ENCODE measurements at places on chromosomes 11 and 22.
A peak's percentile ranks its signal among the peaks of the same experiment; 100 is the strongest.

- peaks cover 14% of the 10 kb centered on the region for H3K27me3 ChIP-seq
- no peak overlapping the region for H3K4me3 ChIP-seq
- no peak for DNase-seq
- no peak overlapping the region for H3K27ac ChIP-seq
Observed at GRCh38 chr11:118106789-118107335, 20.1 kb upstream of the SMIM35 start.

- H3K4me3 ChIP-seq = no peak overlapping the region
- DNase-seq = no peak
- H3K36me3 ChIP-seq = no peaks in the 10 kb centered on the region
- no peak overlapping the region for H3K27ac ChIP-seq
- H3K27me3 ChIP-seq = no peaks in the 10 kb centered on the region
Observed at GRCh38 chr11:130141561-130142341, 17.8 kb upstream of the ST14 start.

GRCh38 chr22:34294986-34295385 is 374.7 kb upstream of the LARGE1 start:
- no peak overlapping the region for H3K27ac ChIP-seq
- H3K4me1 ChIP-seq = no peaks in the 10 kb centered on the region
- no peaks in the 10 kb centered on the region for H3K36me3 ChIP-seq
- DNase-seq = no peak

GRCh38 chr11:126697936-126698335 is 302.6 kb downstream of the KIRREL3 start:
- no peaks in the 10 kb centered on the region for H3K4me1 ChIP-seq
- peaks cover 7% of the 10 kb centered on the region for H3K27me3 ChIP-seq
- no peaks in the 10 kb centered on the region for H3K36me3 ChIP-seq
- H3K27ac ChIP-seq = no peak overlapping the region
- DNase-seq = no peak
- no peak overlapping the region for H3K4me3 ChIP-seq

DNA sequence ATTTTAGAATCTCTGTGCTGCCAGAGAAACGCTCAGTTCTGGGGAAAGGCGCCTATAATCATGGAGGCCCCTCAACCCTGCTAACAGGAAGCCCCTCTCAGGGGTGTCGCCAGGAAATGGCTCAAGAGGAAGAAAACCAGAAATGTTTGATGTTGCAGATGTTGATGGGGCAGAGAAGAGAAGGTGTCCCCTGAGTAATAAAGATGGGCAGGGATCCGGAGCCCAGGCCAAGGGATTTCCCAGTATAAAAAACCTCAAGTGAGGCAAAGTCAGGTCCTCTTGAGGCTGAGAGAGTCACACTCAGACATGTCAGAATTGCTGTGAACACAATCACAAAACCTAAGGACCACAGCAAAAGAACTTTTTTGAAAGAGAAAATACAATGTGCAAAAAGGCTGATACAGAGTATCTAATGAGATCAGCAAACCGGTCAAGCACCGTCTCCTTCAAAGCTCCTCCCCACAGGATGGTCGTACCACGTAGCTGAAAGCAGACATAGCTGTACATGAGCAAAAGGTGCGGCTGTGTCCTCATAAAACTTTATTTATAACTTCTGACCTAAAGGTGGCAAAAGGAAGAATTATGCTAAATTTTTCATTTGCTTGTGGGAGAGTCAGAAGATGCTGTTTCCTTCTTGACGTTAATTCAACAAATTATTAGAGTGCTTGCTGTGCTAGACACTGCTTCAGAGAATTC is 12.2 kb downstream of the MOV10L1 start:
- DNase-seq = peak; percentile 10
- peak overlapping the region; percentile 43 for H3K27ac ChIP-seq

All from activated naive CD8-positive, alpha-beta T cell treated with anti-CD3 and anti-CD28 coated beads, Interleukin-2, amount 10 ng/mL, durations not matched to agents 7 days and 5 days (primary cell).